Activated naive CD8-positive, alpha-beta T cell treated with anti-CD3 and anti-CD28 coated beads, Interleukin-2, amount 50 U/mL, for 16 hours (primary cell): ENCODE measurements at places on chromosomes 1 and 21.

DNA sequence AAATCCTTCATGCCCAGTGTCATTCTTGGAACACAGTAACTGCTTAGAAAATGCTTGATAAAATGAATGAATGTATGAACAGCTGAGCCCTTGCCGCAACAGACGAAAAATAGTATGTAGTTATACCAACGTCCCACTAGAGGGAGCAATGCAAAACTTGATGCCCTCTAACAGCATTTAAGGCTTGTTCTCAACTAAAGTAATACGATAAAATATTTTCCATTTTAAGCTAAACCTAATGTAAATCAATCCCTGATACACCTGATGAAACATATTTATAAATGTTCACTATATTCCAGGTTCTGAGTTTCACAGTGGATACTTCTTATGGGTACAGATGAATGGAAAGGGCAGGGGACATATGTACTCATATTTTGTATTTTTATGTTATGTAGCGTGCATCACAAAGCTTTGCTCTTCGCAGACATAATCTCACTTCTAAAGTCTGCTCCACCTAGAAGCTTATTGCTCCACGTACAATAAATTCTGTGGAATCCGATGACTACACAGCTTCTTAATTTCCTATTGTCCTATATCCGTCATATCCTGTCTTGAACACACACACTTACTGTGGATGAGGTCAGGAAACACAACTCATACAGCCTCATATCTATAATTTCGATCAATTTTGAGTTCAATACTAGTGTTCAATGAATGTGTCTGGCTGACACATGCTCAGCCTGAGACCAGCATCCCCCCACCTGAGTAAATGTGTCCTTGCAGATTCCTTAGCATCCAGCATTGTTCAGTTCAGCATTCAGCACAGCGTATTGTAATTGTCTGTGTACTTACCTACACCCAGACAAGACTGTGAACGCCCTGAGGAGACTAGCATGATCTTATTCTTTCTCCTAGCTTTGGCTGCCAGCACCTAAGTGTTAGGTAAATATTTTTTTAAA, 4.4 kb upstream of the UTP25 start:
- no peak for DNase-seq

DNA sequence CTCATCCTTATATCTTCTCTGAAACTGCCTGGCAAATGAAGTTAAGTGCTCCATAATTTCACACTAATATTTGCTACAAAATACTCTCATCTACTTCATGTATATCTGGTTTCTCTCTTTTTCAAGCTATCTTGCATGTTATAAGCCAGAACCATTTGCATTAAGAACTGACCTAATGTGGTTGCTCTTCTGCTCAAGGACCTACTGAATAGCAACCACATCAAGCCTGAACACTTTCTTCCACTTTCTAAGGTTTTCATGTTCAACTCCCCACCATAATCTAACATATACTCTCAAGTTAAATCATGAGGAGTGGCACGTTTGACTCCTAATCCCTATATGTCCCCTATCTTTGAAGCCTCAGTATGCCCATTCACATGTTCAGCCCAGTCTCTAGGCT, 27.2 kb downstream of the RGS1 start:
- no peak for DNase-seq

GRCh38 chr21:29697555-29698193, 242.1 kb downstream of the GRIK1 start:
- DNase-seq: no peak

- no peak for DNase-seq
These were observed 11.5 kb downstream of the BCAR3 start for GRCh38 chr1:93670141-93670540.

- DNase-seq: no peak
These were observed 178.7 kb downstream of the DNM3 start for GRCh38 chr1:172019976-172020375.

DNA sequence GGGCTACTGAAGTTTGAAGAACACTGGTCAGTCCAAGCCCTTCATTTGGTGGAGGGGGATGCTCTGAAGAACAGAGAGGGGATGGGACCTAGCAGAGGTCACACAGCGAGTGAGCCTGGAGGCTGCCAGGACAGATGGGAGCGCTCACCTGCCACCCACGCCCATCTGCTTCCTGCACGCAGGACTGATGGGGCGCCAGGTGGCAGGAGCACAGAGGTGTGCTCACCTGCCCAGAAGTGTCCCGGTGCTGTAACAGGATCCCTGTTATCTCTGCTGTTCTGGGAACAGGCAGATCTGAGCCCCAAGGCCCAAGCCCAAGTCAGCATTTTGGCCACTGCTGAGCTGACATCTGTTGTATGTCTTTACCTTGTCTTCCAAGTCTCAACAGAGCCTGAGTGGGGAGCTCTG, 40.5 kb downstream of the EPHB2 start:
- no peak for DNase-seq

DNA sequence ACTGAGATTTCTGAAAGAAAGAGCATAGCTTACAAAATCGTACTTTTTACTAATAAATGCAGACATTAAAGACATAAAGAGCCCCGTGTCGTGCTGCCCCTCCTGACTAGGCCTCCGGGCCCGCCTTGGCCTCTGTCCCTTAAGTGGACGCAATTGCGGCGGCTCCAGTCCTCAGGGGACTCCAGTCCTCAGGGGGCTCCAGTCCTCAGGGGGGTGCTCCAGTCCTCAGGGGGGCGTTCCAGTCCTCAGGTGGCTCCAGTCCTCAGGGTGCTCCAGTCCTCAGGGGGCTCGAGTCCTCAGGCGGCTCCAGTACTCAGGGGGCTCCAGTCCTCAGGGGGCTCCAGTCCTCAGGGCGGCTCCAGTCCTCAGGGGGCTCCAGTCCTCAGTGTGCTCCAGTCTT, 10.6 kb upstream of the OR2M2 start:
- DNase-seq: no peak

GRCh38 chr21:14270631-14271030, 54.7 kb downstream of the RBM11 start:
- no peak for DNase-seq

- no peak for DNase-seq
These were observed 1.7 kb downstream of the PCSK9 start for GRCh38 chr1:55040933-55041494.

- DNase-seq: no peak
These were observed 206.1 kb downstream of the BACH1 start for GRCh38 chr21:29504751-29505321.

DNA sequence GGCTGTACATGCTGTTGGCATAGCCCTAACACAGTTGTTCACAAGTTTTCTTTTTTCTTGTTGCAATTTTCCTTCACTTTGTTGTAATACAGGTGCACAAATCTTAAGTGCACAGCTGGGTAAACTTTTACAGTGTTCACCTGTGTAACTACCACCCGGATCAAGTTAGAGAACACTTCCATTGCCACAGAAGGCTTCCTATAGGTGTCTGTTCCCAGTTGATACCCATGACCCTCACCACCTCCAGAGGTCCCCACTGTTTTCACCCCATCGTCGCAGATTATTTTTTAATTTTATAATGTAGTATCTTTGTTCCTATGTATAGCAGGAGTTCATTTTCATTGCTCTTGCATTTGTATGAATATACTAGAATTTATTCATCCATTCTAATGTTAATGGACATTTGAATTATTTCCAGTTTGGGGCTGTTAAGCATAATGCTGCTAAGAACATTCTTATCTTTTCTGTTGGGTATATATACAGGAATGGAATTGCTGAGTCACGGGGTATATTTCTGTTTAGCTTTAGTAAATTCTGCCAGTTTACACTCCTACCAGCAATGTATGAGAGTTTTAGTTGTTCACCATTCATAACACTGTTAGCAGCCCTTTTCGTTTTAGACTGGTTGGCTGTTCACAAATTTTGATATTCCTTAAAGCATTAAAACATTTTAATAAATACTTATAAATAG, 16.4 kb downstream of the SPRTN start:
- DNase-seq: no peak

- DNase-seq: no peak
These were observed 27.4 kb upstream of the KIRREL1 start for GRCh38 chr1:157966031-157966537.

- DNase-seq: no peak
These were observed 223.0 kb downstream of the NRIP1 start for GRCh38 chr21:14841511-14842472.

- no peak for DNase-seq
These were observed 255.8 kb upstream of the CACYBP start for GRCh38 chr1:174743654-174744561.
